ENCODE measurements at places on chromosomes 2 and 18. TPM values are rescaled to one million over a fixed set of nuclear protein-coding genes. Genes with fewer than 3 reads are reported as not detected.

GREB1 gene
- total RNA-seq = 0.52 TPM

CD8A gene
- not detected for total RNA-seq

IL1F10 gene
- total RNA-seq = not detected

DYSF gene
- total RNA-seq = 112 TPM

SERPINB11 gene
- not detected for total RNA-seq

KYNU gene
- not detected for total RNA-seq

FBXO15 gene
- 0.92 TPM for total RNA-seq

C2orf78 gene
- total RNA-seq = not detected

GPAT2 gene
- not detected for total RNA-seq

LNPK gene
- 59.5 TPM for total RNA-seq

NCKAP5 gene
- 0.87 TPM for total RNA-seq

REG1B gene
- total RNA-seq = not detected

CSRNP3 gene
- 3.7 TPM for total RNA-seq

KIAA2012 gene
- not detected for total RNA-seq
